ENCODE measurements at places on chromosomes 6 and 20.
A peak's percentile ranks its signal among the peaks of the same experiment; 100 is the strongest.

GRCh38 chr6:144823131-144823530, 538.0 kb downstream of the UTRN start:
- no peak for DNase-seq

DNA sequence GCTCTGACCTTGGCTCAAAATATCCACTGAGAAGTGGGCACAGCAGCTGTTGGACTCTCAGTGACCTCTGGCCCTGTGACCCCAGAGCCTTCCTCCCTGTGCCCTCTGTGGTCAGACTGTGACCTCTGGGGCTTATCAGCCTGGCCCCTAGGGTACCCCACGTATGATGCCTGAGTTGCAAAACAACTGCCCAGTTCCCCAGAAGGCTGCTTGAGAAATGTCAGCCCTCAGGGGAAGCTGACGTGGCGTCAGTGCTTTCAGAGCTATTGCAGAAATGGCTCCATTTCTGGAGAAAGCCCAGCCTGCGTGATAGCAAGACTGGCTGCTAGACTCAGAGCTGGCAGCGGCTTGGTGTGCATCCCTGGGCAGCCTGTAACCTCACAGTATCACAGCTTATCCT, 31.5 kb upstream of the TGM2 start:
- no peak for DNase-seq

DNA sequence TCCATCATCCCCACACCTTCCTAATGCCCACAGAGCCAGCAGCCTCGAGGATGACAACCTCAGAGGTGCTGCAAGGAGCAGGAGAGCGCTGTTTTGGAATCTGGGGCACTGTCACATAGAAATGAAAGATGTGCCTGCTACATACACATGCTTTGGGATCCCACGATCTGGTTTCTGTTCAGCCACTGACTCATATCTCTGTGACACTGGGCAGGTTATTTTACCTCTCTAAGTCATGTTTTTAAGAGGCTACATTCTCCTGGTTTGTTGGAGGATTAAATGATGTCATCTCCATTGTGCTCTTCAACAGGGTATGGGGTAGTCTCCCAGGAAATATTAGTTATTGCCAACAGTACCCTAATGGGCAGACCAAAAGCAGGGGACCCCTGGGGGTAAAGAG, 32.6 kb upstream of the TAB2 start:
- no peak for DNase-seq

- DNase-seq = no peak
Observed at GRCh38 chr6:137821491-137821890, 45.6 kb upstream of the TNFAIP3 start.

DNA sequence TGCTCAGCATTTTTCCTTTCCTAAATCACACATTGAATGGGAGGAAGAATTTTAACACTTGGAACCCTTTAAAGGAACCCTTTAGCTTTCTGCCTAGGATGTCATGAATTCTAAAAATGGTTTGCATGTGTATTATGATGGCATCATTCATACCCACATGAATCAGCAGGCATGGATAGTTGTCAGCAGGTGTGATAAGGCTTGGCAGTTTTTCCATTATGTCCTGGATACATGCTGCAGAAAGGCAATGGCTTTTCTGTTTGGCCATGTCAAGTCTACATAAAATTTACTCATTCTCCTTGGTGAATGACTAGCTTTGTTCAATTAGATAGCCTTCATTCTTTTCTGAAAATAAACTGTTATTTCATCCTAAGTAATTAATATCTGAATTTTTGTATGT, 353.7 kb downstream of the GRIK2 start:
- DNase-seq = no peak

GRCh38 chr20:35013421-35014411, 58.0 kb downstream of the MYH7B start:
- DNase-seq = no peak

GRCh38 chr6:4008324-4009047, 70.5 kb downstream of the FAM217A start:
- peak; percentile 33 for DNase-seq

DNA sequence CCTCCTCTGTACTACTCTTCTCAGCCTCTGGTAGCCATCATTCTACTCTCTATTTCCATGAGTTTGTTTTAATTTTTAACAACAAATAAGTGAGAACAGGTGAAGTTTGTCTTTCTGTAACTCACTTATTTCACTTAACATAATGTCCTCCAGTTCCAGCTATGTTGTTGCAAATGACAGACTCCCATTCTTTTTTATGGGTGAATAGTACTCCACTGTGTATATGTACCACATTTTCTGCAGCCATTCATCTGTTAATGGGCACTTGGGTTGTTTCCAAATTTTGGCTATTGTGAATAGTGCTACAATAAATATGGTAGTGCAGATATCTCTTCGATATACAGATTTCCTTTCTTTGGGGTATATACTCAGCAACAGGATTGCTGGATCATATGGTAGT, 73.7 kb upstream of the TNFRSF21 start:
- no peak for DNase-seq

DNA sequence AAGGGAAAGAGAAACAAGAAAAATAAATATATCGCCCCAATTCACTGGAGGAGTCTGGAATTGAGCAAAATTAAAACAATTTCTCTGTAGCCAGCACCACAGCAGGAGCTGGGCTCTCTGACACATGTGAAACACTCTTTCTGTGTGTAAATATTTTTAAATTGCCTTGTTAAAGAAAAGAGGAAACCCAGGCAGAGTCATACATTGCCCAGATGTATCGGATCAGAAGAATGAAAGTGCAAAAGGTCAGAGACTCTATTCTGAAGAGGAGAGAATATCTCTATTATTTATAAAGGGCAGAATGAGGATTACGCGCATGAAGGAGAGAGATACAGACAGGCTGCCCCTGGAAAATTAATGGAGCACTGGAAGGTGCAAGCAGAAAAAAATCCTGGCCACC, 127.0 kb upstream of the MAN1A1 start:
- DNase-seq = no peak

DNA sequence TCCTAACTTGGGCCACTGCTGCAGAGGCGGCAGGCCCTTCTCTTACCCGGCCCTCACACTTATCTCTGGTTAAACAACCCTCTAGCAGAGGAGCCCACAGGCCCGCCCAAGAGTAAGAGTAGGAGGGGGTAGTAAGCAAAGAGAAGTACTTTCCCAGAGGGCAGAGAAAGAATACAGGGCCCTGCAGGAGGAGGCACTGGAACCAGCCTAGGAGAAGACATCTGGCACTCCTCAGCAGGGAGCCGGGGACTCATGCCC, 10.1 kb downstream of the MTCH1 start:
- DNase-seq = no peak

Data from GDM1 (cell line).